A172 (cell line): ENCODE measurements at places on chromosomes 16 and 17.

DNA sequence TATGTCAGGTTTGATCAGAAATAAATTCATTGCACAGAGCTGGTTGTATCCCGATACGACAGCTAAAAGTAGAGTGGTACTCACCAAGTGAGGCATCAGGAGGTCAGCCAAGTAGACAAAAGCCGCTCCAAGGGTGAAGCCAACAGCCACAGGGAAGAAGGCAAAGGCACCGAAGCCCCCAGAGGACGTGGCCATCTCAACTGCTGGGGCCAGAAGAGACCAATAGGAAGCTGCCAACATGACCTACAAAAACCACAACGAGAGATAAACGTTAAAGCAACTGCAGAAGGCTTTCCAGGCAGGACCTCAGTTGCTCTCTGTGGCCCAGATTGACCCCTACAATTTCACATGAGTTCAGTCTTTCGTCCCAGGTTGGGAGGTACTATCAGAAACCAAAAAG is 61.0 kb downstream of the SLC39A11 start:
- no peak for DNase-seq

GRCh38 chr17:15490634-15491261 is 23.3 kb upstream of the CDRT4 start:
- peak; percentile 95 for DNase-seq

DNA sequence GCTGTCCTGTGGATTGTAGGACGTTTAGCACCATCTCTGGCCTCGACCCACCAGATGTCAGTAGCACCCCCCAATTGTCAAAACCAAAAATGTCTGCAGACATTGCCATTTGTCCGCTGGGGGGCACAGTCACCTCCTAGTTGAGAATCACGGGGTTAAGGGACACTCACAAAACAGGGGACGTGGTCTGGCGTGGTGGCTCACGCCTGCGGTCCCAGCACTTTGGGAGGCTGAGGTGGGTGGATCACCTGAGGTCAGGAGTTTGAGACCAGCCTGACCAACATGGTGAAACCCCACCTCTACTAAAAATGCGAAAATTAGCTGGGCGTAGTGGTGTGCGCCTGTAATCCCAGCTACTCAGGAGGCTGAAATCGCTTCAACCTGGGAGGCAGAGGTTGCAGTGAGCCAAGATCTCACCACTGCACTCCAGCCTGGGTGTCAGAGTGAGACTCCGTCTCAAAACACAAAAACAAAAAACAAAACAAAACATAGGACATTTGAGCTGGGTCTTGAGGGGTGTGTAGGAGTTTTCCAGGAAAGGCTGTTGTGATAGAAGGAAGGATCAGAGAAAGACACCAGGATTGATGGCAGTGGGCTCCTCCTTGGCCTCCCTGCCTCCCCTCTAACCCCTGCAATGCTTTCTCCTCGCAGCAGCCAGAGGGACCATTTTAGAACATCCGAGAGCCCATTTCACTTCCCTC is 171.8 kb upstream of the GSE1 start:
- no peak for DNase-seq

DNA sequence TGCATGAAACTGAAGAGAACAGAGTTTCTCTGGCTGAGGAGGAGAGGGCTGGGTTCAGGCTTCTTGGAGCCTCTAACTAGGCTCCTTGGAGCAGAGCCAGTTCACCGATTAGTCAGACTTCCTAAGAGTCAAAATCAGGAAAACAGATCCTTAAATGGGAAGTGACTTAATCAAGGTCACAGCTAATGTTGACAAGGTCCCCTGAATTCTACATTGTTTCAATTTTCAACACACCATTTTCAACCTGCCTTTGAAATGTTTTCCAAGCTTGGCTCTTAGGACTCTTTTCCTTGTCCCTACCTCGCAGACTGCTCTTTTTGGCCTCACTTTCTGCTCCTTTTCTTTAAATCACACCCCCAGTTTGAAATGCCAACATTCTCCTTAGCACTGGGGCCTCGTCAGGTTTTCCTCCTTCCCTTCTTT is 16.3 kb downstream of the MYL4 start:
- peak; percentile 89 for DNase-seq

DNA sequence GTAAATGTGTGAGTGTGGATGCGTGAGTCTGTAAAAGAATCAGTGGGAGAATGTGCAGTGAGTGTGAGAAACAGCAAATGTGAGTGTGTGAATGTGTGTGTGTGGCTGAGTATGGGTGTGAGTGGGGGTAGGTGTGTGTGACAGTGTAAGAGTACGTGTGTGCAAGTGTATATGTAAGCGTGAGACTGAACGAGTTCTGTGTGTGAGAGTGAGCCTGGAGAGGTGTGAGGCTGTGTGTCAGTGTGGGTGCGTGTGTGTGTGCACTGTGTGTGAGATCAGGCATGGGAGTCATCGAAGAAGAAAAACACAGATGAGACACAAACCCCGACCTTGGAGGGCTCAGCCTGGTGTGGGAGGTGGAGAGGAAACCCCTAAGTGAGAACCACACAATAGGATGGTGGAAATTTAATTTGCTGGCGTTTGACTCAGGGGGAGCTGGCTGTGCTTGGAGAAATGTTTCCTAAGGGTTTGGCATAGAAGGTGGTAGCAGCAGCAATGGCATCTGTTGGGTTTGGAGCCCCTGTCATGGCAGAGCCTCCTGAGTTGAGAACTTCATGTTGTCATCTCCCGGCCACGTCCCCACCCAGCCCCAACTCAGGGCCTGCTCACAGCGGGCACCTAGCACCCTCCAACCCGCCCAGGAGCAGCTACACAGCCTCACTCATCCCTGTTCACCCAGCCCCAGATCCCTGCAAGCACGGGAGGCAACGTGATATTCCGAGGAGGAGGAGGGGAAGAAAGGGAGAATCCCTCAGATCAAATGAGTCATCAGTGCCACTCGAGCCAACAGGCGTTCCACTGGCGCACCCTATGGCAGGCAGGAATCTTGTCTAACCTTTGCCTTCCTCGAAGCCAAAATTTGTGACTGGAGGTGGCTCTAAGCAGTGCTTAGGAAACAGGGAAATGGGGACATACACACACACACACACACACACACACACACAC is 14.3 kb upstream of the NUBP1 start:
- DNase-seq = peak; percentile 82

- peak; percentile 63 for DNase-seq
Measured at GRCh38 chr17:61583242-61583641, 7.8 kb downstream of the NACA2 start.

- no peak for DNase-seq
Measured at GRCh38 chr16:90026135-90026534, 6.9 kb upstream of the DBNDD1 start.

DNA sequence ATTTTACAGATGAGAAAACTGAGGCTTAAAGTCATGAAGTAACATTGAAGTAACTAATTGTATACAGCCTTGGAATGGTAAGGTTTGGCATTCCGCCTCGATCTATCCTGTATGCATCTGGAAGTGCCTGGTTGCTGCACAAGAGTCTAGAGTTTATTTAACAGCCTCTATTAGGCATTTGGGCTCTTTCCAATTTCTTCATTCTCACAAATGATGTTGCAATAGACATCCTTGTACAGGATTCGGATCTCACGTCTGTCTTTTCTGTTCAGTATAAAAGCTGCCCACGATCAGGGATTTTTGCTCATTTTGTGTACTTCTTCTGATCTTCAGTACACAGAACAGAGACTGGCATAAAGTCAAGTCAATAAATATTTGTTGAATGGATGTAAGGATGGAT is 100.5 kb downstream of the AIPL1 start:
- DNase-seq = no peak

DNA sequence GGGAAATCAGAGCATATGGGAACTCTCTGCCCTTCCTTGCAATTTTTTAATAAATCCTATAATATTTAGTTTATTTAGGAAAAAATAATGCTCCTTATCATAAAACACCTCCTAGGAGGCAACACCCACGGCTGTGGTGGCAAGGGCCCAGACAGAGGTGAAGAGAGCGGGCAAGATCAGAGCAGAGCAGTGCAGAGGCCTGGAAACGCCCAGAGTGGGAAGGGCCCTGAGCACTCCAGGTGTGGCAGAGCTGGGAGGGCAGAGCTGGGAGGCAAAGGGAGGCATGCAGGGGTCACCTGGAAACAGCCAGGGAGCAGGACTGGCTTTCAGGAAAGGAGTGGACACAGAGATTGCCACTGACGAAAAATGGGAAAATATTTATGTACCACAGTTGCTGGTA is 17.3 kb downstream of the FBXO31 start:
- no peak for DNase-seq

DNA sequence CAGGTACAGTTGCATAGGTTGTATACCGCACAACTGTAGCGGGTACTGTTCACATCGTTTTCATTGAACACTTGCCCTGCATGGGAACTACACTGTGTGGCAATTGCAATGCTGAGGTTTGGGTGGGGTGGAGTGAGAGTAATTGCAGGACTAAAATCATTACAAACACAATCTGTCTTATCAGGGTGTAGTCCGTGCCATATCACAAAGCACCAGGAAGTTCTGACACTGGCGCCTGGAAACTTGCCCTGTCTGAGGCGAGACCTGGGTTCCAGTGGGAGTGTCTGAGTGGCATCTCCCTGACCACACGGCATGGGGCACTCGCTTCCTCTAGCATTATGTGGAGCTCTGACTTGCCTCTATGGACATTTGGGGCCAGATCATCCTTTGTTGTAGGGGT is 153.4 kb downstream of the RGS9 start:
- DNase-seq = peak; percentile 51

GRCh38 chr17:2282297-2282873 is 21.2 kb downstream of the SMG6 start:
- DNase-seq = peak; percentile 69

DNA sequence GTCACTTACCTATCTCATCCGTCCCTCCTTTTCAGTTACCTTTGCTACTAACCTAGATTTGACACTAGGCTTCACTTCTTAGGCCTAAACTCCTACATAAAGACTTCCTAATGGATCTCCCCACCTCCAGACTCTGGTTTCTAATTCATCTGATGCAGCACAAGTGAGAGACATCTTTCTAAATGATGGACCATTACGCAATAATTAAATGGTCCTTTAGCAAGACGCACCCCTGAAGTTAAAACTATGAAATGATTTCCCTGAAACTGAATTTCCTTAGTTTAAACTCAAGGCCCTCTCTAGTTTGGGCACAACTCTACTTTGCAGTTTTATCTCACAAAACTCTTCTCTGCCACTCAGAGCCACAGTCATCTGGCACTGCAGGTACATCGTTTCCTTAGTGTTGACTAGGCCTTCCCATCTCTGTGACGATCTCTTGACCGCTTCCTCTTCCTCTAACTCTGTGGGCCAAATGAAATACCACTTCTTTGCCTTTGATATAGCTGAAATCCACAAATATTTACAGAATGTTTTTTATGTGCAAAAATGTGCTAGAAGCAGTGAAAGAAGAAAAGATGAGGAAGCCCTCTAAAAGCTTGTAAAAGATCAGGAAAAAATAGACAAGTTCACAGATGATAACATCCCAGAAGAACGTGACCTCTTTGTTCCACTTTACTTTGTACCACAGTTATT is 3.3 kb downstream of the SYNRG start:
- no peak for DNase-seq

DNA sequence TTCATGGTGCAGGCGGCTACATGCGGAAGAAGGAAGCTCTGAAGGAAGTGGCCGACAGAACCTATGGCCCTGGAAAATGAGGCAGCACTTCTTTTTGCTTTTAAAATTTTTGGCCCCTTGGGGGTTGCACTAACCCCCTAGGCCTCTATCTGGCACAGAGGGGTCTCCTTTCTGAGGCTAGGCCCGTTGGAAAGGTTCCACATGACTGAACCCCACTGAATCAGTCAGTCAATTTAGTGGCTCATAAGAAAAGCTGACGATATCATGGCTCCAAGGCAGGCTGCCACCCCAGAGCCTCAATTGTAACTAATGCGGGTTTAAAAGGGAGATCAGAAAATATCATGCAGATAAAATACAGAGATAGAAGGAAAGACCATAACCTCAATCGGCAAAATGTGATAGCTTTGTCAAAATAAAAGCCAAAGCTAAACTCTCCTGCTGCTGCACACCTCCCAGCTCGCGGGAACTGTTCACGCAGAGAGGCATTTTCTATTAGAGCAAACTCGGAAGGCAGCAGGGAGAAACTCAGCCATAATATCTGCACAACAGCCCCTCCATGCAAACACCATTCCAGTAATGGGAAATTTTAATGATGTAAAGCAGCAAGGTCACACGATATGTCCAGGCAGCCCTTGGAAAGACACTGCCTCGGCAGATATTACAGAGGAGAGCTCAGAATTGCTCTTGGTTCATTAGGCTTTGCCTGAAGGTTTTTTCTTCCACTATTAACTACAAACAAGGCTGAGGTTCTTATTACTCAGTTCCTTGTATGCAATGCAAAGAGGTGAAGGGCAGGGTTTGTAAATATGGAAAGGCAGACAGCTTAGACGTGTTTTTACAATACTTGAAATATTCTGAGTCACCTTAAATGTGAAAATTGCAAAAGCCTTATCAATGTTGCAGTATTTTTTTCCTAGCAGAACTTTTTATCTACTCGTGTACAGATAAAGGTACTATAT is 200.4 kb upstream of the PMFBP1 start:
- no peak for DNase-seq

DNA sequence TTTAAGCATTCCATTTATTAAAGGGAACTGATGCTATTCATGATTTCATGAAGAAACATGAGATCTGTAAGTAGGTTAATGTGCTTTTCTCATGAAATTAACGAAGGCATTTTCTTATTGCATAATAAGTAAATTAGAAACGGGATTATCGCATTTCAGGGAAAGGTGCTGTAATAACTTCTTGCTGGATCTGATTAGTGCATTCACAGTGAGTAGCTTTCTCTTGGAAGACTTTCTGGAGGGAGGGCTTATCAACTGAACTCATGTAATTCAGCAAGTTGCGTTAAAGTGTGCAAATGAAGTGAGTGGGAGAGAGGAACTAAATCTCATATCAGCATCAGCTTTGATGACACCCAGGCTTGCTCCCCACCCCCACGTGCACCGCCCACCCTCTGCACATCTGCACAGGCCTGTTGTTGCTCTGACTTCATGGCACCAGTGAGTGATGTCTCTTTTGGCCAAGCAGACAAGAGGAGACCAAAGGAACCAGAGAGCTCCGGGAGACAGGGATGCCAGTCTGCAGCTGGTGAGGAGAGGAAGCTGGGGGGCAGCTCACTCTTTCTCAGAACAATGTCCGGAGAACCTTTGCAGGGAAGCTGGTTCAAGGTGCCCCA is 26.3 kb upstream of the GAS7 start:
- DNase-seq = no peak

- DNase-seq = no peak
Measured at GRCh38 chr17:61289408-61290385, 109.9 kb upstream of the TBX2 start.

- DNase-seq = no peak
Measured at GRCh38 chr16:50002190-50002589, 22.8 kb upstream of the CNEP1R1 start.

DNA sequence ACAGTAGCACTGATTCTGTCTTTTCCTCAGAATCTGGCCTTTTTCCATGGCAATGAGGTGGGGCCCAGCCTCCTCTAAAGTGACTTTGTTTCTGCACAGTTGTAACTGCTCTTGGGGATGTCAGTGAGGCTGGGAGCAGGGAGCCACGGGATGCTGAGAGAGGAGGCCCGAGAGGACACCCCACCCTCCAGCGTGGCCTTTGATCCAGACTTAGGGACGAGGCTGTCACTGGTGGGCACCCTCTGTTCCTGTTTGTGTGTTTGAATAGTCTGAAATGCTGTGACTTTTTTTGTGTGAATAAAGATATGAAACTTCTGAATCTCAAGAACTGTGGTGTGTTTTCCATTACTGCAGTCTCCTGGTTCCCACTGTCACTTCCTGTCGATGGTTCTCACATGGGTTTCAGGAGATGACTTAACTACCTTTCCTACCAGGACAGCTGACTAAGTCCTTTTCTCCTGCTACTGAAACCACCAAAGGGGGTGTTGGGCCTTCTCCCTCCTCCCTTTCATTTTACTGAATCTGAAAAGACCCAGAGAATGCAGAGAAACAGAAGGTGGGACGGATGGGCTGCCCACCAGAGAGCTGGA is 18.6 kb downstream of the KCTD2 start:
- peak; percentile 50 for DNase-seq

- DNase-seq = no peak
Measured at GRCh38 chr17:49566668-49567071, 9.0 kb upstream of the NXPH3 start.
